ENCODE measurements at places on chromosomes 4 and X. TPM values are rescaled to one million over a fixed set of nuclear protein-coding genes. Genes with fewer than 3 reads are reported as not detected.

DNA sequence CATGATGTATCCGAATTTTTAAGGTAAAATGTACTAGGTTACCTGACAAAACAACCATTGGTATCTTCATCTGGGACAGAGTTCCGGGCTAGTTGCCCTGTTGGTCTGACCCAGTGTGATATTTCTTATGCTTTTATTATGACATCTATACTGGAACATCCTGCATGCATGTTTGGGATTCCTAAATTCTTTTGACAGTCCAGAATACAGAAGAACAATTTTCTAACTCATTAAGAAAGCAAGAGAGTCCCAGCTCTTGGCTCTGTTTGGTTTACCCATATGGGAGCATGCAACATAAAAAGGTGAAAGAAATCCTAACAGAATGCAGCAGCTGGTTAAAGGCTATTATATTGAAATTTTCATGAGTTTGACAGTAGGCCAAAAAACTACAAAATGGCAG, 247.7 kb upstream of the FTHL17 start:
- no peak for DNase-seq

- no peak for DNase-seq
Observed at GRCh38 chrX:133290076-133290475, 71.9 kb upstream of the TFDP3 start.

DNA sequence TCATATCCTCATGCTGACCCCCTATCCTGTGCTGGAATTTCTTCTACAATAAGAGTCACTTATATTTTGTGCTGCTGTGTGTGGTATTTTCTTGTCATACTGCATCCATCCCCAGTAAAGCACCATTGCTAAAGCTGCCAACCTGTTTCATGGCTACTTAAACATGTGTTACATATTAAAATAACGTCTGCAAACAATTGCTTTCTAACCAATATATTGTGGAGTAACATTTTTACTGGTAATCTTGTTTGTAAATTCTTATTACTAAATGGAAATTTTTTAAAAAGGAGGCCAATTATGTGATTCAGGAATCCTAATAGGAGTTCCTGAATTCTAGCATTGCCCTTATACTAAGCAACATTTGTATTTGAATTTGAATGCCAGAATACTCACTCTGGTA, 160.3 kb upstream of the VEGFC start:
- no peak for DNase-seq

DNA sequence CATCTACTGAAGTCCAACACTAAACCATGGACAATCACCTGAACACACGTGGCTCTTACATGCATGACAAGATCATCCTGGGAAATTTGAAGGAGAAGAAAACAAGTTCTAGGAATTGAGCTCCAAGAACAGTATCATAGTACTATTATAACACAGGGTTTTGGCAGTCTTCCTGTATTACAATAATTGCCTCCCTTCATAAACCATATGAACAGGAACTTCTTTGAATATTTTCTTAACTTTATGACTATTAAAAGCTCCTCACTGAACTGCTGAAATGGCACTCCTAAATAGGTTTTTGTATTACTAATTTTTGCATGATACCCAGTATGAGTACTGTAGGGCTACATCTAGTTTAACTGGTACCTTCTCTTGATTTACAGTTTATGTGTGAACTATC, 130.0 kb downstream of the ZAR1 start:
- DNase-seq = no peak

GRCh38 chr4:123248085-123248659, 148.4 kb upstream of the SPRY1 start:
- no peak for DNase-seq

- DNase-seq = no peak
Observed at GRCh38 chr4:88697141-88697540, 488 bp downstream of the NAP1L5 start.

DNA sequence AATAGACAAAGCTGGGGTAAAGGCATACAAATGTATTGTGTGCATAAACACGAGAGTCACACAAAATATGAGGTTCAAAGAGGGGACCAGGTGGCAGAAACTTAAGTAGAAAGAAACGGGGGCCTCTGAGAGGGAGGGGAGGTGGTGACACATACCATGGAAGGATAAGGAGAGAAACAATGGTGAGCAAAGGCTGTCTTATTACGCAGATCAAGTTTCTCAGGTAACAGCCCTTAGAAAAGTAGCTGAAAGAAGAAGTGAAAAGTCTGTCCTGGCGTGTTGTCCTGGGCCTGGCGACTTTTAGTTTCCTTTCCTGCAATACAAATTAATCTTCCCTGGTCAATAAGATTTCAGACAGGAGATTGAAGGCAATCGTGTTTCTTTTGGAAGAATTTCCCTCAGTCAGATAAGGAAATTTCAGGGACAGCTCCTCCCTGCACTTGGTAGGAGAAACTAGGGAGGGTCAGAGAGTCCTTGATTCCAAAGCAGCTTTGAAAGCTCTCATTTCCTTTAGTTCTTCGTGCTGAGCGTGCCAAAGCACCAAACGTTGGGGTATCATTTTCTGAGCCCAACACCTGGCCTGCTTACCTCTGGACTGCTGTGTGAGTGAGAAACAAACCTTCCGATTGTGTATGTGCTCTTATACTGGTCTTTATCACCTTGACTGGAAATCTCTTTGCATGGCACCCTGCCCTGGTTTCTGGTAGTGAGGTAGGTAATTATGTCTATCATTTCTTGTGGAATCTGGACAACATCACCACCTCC, 676.7 kb upstream of the LCORL start:
- DNase-seq = no peak

DNA sequence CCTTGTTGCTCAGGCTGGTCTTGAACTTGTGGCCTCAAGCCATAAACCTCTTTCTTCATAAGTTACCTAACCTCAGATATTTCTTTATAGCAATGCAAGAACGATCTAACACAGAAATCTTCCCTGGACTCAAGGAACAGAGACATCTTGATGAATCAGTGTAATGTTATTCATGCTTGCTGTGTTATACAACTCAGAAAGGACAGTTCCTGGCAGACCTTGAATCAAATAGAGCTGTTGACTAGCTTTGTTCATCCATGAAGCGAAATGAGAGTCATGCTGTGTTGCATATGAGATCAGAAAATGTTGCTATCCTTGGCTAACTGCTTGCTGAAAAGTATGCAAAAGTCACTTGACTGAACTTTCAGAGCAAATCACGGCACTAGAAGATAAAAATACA, 72.6 kb upstream of the ARHGAP24 start:
- DNase-seq = no peak

DNA sequence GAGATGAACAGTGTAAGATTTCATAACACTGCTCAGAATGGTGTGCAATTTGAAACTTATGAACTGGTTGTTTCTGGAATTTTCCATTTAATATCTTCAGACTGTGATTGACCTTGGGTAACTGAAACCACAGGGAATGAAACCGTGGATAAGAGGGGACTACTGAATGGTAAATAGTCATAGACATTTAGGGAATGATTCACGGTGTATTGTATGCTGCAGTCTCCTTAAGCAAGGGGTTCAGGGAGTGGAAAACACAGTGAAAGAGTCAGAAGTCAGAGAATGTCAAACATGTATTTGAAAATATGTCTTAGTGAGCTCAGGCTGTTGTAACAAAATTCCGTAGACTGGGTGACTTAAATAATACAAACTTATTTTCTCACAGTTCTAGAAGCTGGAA, 398.2 kb upstream of the DIPK2B start:
- no peak for DNase-seq

DNA sequence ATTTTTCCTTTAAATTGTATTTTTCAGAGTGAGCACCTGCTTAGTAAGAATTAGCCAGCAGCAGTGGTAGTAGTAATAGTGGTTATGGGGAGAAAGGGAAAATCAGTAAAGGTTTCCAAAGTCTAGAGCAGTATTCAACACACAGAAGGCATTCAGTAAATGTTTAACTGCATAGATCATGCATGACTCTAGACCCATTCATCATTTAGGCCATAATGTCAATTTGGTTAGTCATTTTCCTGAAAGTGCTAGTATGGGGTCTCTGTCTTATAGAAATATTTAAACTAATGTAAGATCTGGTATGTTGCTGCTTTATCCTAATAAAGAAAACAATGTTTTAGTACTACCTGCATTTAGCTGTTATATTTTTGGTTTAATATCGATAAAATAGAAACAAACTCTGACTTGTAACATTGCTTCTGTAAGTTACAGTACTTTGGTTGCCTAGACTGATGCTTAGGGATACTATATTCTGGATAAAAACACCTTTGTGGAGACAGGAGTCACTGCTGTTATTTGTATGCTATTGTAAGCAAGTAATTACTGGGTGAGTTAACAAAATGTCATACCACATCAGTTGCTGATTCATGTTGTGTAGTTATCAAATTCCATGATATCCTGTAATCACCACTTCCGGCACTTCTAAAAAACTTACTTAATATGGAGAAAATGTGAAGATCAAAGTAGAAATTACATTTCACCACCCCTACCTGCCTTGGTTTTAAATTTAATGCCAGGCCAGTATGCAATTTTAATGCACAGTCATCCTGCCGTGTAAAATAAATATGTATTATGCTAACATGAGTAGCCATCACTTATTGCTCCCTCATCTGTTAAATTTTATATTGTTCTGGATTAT, 115.8 kb upstream of the BMPR1B start:
- DNase-seq = no peak

DNA sequence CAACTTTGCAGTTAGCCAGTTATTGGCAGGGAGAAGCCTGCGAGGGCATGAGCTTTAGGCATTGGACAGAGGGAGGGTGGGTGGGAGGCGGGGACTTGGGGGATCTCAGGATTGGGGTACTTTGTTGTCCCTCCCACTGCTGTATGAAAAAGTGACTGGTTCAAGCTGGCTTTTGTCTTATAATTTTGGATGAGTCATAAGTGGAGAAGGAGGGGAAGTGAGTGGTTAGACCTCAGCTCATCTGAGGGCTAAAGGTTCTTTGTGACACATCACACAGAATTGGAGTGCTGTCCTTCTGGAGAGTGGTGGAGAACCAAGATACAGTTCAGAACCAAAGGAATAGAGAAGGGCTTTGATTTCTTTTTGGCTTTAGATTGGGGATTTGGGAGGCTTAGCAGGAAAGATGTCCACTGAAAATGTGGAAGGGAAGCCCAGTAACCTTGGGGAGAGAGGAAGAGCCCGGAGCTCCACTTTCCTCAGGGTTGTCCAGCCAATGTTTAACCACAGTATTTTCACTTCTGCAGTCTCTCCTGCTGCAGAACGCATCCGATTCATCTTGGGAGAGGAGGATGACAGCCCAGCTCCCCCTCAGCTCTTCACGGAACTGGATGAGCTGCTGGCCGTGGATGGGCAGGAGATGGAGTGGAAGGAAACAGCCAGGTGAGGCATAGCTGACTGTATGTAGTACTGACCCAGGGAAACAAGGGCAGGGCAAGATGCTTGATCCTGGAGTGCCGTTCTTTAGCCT, at the start of gene SLC4A4:
SLC4A4 (plus strand) TSS at position 175 of the 748 bp plus-strand sequence.
- DNase-seq = no peak

DNA sequence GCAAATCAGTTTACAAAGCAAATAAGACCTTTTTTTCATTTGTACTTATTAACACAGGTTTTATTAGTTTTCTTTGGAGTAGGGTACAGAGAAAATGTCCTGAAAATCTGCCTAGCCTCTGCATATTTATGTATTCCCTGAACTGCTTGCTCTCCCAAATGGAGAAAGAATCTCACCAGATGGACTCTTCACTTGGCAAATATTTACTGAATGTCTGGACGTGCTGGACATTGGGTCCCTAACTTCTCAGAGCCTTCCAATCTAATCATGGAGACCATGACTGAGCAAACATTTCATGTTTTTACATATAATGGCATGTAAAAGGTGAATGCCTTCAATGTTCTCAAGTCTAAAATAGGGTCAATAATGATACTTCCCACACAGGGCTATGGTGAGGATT, 126.0 kb downstream of the CHRDL1 start:
- no peak for DNase-seq

DNA sequence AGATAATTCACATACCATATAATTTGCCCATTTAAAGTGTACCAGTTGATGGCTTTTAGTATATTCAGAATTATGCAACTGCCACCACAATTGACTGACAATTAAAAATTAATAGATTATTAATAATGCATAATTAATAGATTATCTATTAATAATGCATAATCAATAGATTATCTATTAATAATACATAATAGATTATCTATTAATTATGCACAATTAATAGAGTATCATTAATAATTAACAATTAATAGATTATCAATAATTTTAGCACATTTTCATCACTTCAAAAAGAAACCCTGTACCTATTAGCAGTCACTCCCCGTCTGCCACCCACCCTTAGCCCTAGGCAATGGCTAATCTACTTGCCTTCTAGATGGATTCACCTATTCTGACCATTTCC, 108.6 kb upstream of the NR3C2 start:
- DNase-seq = no peak

- DNase-seq = no peak
Observed at GRCh38 chr4:187139141-187139540, 415.5 kb upstream of the FAT1 start.

- DNase-seq = no peak
Observed at GRCh38 chr4:154612472-154613414, at the start of gene FGG. Gene FGG (minus strand): TSS chr4:154612656. CDS start chr4:154612609, 47 bp downstream.

- DNase-seq = no peak
Observed at GRCh38 chr4:159010100-159010499, 92.8 kb upstream of the RAPGEF2 start.

GRCh38 chr4:108751321-108751720, 11.5 kb downstream of the ETNPPL start:
- DNase-seq = no peak

- DNase-seq = no peak
Observed at GRCh38 chrX:52265713-52266112, 81.0 kb downstream of the MAGED4 start.

DNA sequence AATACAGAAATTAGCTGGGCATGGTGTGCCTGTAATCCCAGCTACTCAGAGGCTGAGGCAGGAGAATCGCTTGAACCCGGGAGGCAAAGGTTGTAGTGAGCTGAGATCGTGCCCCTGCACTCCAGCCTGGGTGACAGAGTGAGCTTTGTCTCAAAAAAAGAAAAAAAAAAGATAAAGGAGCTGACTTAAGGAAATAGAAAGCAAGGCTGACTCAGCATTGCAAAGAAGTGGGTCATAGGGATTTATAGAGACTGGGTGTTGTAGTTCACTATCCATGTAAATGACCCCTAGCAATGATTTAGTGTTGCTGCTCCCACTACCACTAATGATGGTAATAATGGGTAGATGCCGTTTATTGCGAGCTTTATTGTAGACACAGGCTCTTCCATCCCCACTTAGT, 47.6 kb downstream of the ADD1 start:
- no peak for DNase-seq

DNA sequence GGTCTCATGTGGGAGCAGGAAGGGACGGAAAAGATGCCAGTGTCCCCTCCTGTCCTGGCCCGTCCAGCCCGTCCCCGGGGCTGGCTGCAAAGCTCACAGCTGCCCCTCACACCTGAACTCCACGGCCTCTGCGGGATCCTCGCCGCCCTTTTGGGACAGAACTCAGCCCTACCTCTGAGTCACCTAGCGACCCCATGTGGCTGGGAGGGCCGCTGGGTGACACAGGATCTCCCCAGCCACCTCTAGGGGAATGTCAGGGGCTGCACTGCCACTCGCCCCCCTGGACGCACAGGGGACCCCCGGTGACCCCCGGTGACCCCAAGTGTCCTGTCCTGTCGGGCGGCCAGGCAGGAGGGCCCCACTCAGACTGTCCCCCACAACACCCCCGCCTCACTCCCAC, 748 bp downstream of the FAM9B start:
- no peak for DNase-seq

GLUD2 gene
- 0.30 TPM for total RNA-seq

TMEM187 gene
- total RNA-seq = 7.8 TPM

CLOCK gene
- 21.8 TPM for total RNA-seq

HSPA4L gene
- 2.7 TPM for total RNA-seq

CXCL5 gene
- total RNA-seq = 0.52 TPM

PFKFB1 gene
- 21.6 TPM for total RNA-seq

PPP1R3F gene
- 24.2 TPM for total RNA-seq

EFHC2 gene
- total RNA-seq = not detected

OTUD6A gene
- not detected for total RNA-seq

RASL11B gene
- total RNA-seq = 0.26 TPM

SLC9B1 gene
- 1.6 TPM for total RNA-seq

USP27X gene
- total RNA-seq = 1.5 TPM

CDS1 gene
- total RNA-seq = 0.37 TPM
